ENCODE measurements at places on chromosomes 12 and 14. TPM values are rescaled to one million over a fixed set of nuclear protein-coding genes. Genes with fewer than 3 reads are reported as not detected.

DNA sequence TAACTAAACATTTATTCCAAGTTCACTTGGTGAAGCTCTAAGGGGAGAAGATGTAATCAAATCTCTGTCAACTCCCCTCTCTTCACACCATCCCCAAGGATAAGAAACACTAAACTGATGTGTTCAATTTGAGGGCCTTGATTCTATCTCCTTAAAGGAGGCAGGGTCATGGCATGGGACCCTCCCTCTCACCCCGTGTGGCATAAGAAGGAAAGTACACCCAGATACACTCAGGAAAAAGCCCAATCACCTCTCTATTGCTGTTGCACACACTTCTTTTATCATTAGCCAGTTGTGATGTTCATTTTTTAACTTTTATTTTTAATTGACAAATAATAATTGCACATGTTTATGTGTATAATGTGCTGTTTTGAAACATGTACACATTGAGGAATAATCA lies 35.1 kb downstream of the WASHC3 start:
- no peaks in the 10 kb centered on the region for H3K27me3 ChIP-seq
- no peaks in the 10 kb centered on the region for H3K4me1 ChIP-seq
- no peak overlapping the region for H3K27ac ChIP-seq
- H3K36me3 ChIP-seq, result peaks cover 18% of the 10 kb centered on the region

GRCh38 chr12:106814714-106815113 lies 40.2 kb downstream of the RIC8B start:
- H3K4me3 ChIP-seq, result no peak overlapping the region
- H3K27ac ChIP-seq, result no peak overlapping the region
- peaks cover 11% of the 10 kb centered on the region for H3K36me3 ChIP-seq

- H3K36me3 ChIP-seq, result no peaks in the 10 kb centered on the region
- no peak for DNase-seq
- no peak overlapping the region for H3K27ac ChIP-seq
- no peak overlapping the region for H3K4me3 ChIP-seq
Measured at GRCh38 chr12:91224401-91224800, 41.8 kb upstream of the DCN start.

- H3K4me1 ChIP-seq, result no peaks in the 10 kb centered on the region
- H3K36me3 ChIP-seq, result no peaks in the 10 kb centered on the region
- H3K4me3 ChIP-seq, result no peak overlapping the region
- no peaks in the 10 kb centered on the region for H3K27me3 ChIP-seq
Measured at GRCh38 chr12:4174417-4174816, 99.1 kb upstream of the CCND2 start.

GRCh38 chr14:69904246-69904645 lies 25.0 kb downstream of the SMOC1 start:
- no peak for DNase-seq
- H3K36me3 ChIP-seq, result no peaks in the 10 kb centered on the region
- no peaks in the 10 kb centered on the region for H3K4me1 ChIP-seq
- H3K27me3 ChIP-seq, result no peaks in the 10 kb centered on the region
- no peak overlapping the region for H3K4me3 ChIP-seq

The LARP4 gene
- 45.7 TPM for total RNA-seq

The C12orf42 gene
- total RNA-seq, result not detected

The GPRC5D gene
- total RNA-seq, result not detected

The LTBP2 gene
- total RNA-seq, result 383 TPM
